ENCODE measurements at places on chromosomes 6 and 20.

DNA sequence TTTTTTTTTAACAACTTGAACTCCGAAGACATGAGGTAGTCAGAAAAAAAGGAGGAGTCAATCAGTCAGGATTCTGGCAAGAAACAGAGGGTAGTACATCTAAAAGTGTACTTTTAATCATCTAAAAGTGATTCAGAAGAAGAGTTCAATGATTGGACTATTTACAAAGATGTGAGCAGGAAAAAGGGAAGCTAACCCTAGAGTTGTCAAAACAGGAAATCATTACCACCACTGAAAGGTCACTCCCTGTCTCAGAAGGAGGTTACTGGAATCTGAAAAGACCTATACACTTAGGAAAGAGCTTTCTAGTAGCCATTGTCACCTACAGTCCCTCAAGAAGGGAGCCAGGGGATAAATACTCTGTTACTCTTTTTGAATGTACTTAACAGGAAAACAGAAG lies 16.7 kb upstream of the LMBRD1 start:
- no peak for DNase-seq

DNA sequence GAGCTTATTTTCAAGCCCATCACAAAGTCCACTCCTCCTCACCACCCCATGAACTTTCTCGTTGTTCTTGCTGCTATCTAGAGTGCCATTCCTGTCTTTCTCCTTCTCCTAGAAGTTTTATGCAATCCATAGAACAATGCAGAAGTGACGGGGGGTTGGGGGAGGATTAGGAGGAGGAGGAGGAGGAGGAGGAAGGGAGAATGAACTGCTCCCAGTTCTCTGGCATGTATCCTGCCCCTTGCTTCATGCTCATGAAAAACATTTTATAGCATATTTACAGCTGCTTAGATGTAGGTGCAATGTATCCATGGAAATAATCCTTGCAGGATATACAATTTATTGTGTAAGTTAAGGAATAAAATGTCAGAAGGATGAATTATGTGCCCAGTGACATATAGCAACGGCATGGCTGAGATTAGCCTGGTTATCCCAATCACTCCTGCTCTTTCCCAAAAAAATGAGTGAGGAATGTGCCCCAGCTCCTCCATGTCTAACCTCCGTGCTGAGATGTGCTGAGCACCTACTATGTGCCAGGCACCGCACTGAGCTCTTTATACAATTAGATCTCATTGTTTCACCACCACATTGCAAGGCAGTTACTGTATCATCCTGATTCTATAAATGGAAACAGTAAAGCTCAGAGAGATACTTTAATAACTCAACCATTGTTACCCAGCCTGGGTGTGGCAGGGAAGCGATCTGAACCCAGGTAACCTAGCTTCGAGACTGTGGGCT lies 41.6 kb upstream of the TFAP2C start:
- DNase-seq = no peak

DNA sequence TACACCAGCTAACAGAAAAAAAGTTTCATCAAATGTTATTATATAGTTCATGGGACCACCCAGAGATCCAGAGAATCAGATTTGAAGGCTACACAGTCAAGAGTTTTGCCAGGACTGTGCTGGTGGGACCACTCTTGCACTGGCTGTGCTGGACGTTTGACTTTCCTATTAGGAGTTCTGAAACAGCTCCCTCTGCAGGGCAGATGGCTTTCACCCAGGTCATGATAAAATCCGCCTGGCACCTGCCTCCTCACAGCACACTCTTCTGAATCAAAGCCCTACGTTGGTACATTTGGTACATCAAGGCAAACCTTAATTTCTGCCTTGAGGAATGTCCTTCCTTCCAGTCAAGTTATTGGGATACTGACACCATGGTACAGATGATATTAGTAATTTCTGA lies 302.1 kb downstream of the ZNF217 start:
- no peak for DNase-seq

GRCh38 chr6:122610690-122611455 lies 668 bp downstream of the PKIB start:
- DNase-seq = no peak

- no peak for DNase-seq
Observed at GRCh38 chr20:19022791-19023448, 189.5 kb upstream of the SLC24A3 start.

DNA sequence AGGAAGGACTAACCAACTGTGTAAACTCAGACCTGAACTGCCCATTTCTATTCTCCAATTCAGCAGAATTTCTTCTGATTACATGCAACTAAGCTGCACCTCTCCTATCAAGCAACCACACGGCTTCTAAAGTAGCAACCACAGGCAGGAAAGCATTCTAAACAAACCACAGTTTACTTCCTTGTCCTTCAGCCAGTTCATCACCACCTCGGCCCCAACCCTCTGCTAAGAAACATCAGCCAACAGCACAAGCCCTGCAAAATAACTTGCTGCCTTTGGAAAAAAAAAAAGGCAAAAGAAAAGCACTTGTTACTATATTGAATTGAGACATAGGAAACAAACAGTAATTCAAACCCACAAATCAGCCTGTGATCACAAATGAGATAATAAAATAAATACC lies 140.3 kb downstream of the NFATC2 start:
- no peak for DNase-seq

DNA sequence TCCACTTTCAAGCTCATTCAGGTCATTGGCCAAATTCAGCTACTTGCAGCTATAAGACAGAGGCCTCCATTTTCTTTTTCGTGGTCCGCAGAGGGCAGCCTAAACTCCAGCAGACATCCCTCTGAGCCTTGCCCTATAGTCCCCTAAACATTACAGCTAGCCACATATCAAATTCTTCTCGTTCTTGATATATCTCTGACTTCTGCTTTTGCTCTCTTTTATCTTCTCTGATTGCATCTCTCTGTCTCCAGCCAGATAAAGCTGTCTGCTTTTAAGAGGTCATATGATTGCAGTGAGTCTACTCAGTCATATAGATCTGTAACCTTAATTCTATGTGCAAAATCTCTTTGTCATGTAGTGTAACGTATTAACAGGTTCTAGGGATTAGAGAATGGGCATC lies 358.4 kb upstream of the RGS17 start:
- no peak for DNase-seq

GRCh38 chr6:148146717-148147462 lies 195.7 kb upstream of the SASH1 start:
- peak; percentile 30 for DNase-seq

DNA sequence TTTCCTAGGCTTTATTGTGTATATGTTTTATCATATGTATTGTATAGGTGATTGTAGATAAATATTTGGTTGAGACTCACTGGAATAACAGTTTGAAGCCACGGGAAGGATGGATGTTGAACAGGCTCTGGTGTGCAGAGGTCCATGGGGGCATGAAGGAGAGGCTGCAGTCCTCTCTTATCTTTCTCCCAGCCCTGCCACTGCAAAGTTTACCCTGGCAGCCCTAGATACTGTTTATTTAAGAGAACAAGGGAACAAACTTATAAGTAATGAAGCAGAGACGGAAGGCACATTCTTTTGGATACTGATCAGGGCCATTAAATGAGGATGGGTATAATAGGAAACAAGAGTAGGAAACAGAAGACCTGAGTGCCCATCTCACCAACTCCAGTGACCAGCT lies 103.6 kb upstream of the SCGN start:
- DNase-seq = no peak

DNA sequence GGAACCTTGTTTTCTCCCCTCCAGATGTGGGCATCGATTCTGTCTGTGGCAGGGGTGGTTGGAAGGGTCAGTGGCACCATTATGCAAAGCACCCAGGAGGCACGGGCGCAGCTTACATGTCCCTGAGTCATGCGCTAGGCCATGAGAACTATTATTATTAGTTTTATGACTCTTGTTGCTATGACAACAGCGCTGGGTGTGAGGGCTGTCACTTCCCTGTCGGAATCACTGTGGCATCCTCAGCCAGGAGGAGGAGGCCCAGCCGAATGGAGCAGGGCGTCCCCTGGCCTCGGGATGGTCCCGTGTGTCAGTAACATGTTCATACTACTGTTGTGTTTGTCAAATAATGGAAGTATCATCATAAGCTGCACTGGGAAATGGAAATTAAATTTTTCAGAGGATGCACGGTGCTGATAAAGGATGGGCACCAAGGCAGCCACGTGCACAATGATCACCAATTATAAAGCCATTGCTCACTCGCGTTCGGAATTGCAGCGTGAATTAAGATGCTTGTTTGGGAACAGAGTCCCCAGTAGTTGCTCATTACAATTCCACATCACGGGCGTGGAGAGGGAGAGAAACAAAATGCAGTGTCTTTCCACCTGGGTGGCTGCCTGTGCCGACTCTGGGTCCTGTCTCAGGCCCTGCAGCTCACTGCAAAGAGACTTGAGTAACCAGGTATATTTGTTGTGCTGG lies 247.9 kb downstream of the CDH4 start:
- no peak for DNase-seq

GRCh38 chr20:10040070-10040975 lies 5.5 kb downstream of the ANKEF1 start:
- no peak for DNase-seq

DNA sequence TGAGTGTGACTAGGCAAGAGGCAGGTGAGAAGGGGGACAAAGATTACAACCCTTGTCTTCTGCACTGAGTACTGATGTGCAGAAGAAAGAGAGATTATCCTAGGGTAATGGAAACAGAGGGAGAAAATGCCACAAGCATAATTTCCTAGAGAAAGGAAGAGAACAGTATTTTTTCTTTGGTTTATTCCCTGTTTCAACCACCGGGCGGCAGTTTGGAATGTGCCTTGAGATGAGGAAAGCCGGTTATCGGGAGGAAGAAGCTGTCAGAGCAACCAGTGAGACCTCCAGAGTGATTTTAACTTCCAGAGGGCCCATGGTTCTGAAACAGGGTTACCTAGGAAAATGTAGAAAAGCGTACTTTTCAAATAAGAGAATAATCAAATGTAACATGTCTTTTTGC lies 121.4 kb downstream of the REV3L start:
- no peak for DNase-seq

GRCh38 chr6:130815200-130816071 lies 11.8 kb upstream of the SMLR1 start:
- no peak for DNase-seq

DNA sequence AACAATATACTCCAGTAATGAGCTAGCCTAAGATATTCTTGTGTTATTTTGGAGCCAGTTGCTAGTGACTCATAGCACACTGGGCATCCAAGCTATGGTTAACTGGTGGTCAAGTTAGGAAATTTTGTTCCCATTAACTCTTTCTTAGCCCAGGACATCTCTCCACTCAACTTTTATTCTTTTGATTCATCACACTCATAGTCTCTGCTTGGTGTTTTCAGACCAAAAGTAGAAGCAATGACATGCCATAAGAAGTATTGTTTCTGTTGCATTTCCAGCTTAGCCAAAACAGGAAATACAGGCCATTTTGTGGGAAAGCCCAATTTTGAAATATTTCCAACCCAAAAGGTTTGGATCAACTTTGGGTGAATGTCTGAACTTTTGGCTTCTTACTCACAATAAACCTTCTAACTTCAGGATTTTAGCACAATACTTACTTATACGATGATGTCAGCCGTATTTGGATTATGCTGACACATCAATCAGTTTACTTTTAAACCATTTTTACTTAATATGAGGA lies 31.6 kb upstream of the CCN2 start:
- no peak for DNase-seq

GRCh38 chr6:32839356-32839755 lies 817 bp upstream of the TAP2 start:
- no peak for DNase-seq

- DNase-seq = no peak
Observed at GRCh38 chr20:3741836-3742458, 9.5 kb downstream of the HSPA12B start.

GRCh38 chr6:5865506-5866031 lies 141.2 kb downstream of the NRN1 start:
- DNase-seq = no peak

DNA sequence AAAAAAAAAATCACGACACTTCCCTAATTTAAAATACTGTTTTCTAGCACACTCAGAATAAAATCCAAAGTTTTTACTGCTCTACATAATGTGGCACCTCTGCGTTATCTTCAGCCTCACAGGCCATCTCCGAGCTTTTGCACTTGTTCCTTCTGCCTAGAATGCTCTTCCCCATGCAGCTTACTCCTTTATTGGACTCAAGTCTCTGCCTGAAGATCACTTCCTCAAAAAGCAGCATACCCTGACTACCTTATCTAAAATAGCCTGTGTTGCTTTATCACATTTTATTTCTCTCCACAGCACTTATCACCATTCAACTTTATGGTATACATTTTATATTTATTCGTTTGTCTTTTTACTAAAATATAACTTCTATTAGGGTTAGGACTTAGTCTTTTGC lies 2.3 kb downstream of the ZNF322 start:
- no peak for DNase-seq

- DNase-seq = no peak
Observed at GRCh38 chr6:4928426-4928825, 75.4 kb downstream of the RPP40 start.

DNA sequence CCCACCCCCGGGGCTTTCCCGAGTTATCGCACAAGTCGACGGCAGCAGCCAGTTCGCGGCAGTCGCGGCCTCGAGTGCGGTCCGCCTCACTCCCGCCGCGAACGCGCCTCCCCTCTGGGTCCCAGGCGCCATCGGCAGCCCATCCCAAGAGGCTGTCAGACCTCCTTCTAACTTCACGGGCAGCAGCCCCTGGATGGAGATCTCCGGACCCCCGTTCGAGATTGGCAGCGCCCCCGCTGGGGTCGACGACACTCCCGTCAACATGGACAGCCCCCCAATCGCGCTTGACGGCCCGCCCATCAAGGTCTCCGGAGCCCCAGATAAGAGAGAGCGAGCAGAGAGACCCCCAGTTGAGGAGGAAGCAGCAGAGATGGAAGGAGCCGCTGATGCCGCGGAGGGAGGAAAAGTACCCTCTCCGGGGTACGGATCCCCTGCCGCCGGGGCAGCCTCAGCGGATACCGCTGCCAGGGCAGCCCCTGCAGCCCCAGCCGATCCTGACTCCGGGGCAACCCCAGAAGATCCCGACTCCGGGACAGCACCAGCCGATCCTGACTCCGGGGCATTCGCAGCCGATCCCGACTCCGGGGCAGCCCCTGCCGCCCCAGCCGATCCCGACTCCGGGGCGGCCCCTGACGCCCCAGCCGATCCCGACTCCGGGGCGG lies 1.6 kb downstream of the GNAS start:
- no peak for DNase-seq

DNA sequence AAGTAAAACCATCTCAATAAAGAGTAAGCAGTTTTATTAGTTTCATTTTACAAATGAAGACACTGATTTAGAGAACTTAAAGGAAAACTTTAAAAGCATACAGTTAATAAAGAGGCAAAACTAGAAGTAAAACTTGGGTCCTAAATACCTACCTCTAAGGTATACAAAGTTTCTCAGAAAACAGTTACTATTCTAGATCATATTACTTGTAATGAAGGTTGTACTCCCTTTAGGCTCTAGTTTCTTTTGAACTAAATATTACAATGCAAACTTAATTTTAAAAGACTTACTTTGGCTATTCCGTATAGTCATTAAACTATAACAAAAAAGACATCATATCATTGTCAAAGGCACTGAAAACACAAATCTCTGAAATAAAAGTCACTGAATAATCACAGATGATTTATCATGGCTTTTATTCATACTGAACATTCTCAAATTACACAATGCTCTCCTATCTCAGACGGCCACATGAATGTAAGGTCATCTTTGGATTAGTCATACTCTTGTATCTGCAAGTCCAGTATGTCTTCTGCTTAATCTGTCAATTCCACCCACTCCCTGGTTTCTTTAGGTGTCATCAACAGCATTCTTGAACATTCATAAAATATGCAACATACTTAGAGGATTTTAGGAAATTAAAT lies 361.6 kb upstream of the RUNX2 start:
- DNase-seq = no peak

- DNase-seq = no peak
Observed at GRCh38 chr6:137977814-137978213, 110.8 kb downstream of the TNFAIP3 start.

- DNase-seq = no peak
Observed at GRCh38 chr20:8808202-8808535, 260.7 kb upstream of the PLCB4 start.
